ENCODE measurements at places on chromosomes 16 and 17.
A peak's percentile ranks its signal among the peaks of the same experiment; 100 is the strongest.

DNA sequence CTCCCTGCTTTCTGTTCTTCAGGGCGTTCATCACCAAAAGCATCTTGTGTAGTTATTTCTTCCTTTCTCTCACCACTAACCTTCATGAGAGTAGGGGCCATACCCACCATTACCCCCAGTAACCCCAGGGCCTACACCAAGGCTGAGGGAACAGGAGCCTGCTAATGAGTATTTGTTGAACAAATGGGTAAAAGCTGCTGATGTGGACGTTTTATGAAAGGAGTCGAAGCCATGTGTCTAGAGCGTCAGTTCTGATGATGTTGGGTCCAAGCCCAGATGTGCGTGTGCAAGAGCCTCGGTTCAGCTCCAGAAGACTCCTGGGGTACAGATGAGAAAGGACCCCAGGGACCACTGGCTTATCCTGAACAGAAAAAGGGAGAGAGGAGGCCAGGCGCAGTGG lies 77.1 kb upstream of the TBC1D3K start:
- DNase-seq, result no peak

- no peak for DNase-seq
Observed at GRCh38 chr16:31072540-31073141, 1.4 kb downstream of the ZNF668 start.

DNA sequence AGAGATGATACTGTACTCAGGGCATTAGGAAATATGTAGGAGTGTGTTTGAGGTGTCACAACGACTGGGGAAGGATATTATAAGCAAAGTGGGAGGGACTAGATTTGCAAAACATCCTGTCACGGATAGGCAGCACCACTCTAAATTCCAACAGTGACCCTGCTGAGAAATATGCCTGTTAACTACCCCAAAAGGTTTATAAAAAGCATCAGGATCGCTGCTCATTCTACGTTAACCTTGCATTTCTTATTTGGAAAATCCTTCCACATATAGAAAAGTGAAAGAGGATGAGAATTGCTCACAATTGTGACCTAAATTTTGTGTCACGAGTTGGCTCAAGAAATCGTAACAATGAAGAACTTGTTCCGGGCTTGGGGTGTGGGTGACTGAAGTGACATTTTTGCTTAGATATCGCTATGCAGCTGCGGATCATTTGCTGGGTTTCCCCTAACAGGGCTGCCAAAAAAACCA lies 51.6 kb downstream of the N4BP1 start:
- no peak for DNase-seq

DNA sequence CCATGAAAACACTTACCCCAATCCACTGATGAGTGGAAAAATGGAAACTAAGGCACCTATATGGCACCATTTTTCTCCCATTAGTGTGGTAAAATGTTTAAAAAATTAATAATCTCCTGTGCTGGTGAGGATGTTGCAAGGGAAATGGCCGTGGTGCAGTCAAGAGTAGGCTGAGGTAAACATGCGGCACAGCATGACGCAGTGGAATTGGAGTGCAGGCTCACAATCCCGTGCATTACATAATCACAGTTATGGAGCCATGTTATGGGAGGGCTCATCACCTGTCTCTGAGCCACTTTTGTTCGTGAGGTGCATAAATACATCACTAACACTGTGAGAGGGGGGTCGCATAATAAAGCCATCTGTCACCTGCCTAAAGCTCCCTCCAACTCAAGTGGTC lies 164.4 kb upstream of the XYLT1 start:
- DNase-seq, result no peak

- DNase-seq, result no peak
Observed at GRCh38 chr17:19736071-19736470, 12.0 kb downstream of the ALDH3A1 start.

GRCh38 chr17:40937384-40937819 lies at the start of gene KRT23:
KRT23 (minus strand) TSS chr17:40937646; CDS start chr17:40936603, 1,043 bp downstream.
- no peak for DNase-seq

DNA sequence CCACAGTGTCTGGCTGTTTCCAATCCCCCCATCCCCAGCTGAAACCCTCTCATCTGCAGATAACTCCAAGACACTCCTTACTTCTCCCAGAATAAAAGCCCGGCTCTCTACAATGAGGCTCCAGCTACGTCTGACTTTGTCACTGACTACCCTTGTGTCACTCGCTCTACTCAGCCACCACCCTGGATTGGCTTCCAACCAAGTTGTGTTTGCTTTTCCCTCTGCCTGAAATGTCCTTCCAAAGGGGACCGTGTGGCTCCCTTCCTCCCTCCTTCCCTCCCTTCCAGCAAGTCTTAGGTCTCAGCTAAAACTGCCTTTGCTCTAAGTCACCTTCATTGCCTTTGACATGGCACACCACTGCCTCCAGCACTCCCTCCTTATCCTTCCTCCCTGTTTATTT lies 42.8 kb downstream of the CDH1 start:
- no peak for DNase-seq

DNA sequence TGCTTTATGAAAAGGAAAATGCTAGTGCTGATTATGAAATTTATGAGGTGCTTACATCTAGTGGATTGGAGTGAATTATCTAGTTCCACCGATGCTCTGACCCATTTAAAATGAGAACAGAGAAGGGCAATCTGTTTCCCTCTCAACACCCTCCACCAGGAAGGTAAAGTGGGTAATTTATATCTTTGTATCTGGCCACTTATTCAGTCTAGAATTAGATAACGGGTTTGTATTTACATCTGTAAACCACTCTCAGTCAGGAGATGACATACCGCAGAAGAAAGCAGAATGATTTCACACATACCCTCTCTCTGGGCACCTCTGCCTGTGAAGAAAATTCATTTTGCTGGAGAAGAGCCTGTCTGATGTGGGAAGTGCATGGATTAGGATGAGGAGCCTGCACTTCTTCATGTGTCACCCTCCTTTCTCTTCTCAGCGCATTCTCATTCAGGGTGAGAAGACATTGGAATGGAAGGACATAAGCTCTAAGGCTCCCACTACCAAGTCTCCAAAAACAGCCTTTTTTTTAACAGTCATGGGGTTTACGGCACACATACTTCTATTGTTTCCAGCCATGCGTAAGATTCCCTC lies 646.7 kb upstream of the SALL1 start:
- no peak for DNase-seq

GRCh38 chr17:8758137-8758596 lies at the start of gene SPDYE4:
SPDYE4 (minus strand) TSS chr17:8758546; CDS start chr17:8758382, 164 bp downstream.
- DNase-seq, result no peak

DNA sequence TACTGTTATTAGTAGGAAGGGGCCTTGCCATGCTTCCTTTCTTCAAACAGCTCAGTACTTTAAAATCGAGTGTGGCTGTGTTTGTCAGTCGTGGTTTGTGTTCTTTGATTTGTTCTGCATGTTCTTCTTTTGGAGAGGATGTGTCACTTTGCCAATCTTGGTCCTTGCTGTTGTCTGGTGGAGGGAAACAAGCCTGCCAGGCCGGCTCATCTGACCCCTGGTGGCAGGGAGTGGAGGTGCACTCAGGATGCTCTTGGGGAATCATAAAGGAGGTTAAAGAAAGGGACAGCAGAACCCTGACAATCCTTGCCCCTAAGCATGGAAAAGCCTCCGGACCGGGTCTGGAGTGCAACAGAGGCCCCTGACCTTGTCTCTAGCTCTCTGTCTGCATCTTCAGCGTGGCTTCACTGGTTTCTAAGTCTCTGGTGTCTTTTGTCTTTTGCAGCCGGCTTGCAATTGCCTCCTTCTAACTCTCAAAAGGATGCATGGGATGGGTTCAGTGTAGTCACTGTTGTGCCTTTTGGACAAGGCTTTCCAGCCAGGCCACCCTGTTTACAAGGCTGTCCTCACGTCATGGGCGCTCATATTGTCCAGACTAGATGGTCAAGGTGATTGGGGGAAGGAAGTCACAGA lies 135.8 kb downstream of the WWOX start:
- DNase-seq, result peak; percentile 27

DNA sequence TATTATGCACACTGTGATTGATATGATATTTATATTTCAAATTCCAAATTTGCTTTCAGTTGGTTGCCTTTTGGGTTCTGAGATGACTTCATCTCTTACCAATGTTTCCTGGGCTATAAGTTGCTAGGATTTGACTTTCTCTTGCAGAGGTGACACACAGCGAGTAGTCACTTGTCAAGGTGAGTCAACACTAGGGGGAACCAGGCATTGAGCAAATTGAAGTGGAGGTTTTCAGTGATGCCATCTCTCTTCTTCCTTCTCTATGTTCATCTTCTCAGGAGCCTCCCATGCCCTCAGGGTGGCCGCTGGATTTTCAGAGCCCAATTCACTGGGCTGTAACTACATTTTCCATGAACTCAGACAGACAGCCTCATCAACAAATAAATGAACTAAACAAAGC lies 6.0 kb upstream of the CPD start:
- DNase-seq, result no peak

- no peak for DNase-seq
Observed at GRCh38 chr17:53150101-53150698, 672.5 kb upstream of the KIF2B start.

GRCh38 chr17:82101767-82102679 lies 4.0 kb upstream of the FASN start:
- DNase-seq, result no peak

DNA sequence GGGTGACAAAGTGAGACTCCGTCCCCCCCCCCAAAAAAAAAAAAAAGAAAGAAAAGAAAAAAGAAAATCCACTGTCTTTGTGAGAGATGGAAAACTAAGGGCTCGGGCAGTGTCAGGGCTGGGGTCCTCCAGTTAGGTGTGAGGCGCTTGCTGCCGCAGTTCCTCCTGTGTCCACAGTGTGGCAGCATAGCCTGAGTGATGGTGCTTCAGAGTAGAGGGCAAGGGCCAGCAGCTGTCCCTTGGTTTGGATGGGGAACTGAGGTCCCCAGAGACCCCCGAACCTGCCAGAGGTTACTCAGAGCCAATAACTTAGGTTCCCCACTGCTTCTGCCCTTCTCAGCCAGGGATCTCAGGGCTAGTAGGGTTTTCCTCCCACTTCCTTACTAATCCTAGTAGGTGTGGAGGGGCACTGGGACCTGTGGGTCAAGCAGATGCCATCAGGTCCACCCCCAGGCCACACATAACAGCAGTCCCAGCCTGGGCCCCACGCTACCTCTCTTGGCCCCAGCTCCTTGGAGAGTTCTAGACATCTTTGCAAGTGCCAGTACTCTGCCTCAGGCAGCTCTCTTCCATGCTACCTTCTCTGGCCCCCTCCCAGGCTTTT lies 7.9 kb upstream of the LLGL1 start:
- DNase-seq, result peak; percentile 57

- no peak for DNase-seq
Observed at GRCh38 chr17:48470388-48471034, 40.5 kb upstream of the SKAP1 start.

GRCh38 chr17:4771519-4772234 lies at the start of gene TM4SF5:
TM4SF5 (plus strand) TSS chr17:4771886; CDS start chr17:4771923, 37 bp downstream.
- no peak for DNase-seq

- DNase-seq, result no peak
Observed at GRCh38 chr16:84334482-84334881, 33.9 kb upstream of the ATP2C2 start.

DNA sequence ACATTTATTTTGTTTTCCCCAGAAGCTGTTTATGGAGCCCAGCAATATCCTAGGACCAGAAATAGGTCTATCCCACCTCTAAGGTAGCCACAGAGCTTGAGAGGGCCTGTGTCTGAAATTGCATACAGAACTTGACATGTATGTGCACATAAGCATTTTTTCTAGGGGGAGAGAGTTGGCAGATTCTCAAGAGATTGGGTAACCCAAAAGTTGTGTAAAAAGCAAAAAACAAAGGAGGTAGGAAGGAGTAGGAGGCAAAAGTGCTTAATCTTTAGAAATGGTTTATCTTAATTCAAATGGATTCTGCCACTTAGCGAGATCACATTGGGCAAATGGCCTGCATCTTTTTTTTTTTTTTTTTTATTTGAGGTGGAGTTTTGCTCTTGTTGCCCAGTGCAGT lies 3.5 kb downstream of the PLK1 start:
- DNase-seq, result no peak

DNA sequence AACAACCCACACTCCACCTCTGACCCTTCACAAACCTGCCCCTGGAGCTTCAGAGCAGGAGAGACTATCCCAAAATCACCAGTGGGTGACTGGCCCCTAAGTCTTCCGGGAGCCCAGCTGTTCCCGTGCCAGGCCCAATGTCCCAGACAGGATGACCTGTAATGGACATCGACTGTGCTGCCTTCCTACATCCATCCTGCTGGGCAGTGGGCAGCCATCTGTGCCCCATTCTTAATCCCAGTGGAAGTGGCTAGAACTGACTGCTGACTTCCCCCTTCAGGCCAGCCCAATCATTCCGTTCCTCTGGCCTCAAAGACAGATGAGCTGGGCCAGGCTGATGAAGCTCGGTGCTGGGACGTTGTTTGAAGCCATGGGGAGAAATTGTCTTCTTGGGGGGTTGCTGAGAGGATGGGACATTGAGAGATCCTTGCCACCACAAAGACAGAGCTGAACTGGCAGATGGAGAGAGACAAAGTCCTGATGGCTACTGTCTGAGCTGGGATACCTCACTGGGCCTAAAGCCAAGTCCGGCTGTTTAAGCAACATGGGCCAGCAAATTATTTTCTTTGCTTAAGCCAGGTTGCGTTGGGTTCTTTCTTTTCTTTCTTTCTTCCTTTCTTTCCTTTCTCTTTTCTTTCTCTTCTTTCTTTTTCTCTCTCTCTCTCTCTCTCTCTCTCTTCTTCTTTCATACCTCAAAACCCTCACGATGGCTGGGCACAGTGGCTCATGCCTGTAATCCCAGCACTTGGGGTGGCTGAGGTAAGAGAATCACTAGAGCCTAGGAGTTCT lies 17.9 kb upstream of the ALOX15B start:
- no peak for DNase-seq

GRCh38 chr17:9350080-9350479 lies 225.5 kb downstream of the STX8 start:
- no peak for DNase-seq

- no peak for DNase-seq
Observed at GRCh38 chr17:44940317-44940716, 7.3 kb downstream of the KIF18B start.

DNA sequence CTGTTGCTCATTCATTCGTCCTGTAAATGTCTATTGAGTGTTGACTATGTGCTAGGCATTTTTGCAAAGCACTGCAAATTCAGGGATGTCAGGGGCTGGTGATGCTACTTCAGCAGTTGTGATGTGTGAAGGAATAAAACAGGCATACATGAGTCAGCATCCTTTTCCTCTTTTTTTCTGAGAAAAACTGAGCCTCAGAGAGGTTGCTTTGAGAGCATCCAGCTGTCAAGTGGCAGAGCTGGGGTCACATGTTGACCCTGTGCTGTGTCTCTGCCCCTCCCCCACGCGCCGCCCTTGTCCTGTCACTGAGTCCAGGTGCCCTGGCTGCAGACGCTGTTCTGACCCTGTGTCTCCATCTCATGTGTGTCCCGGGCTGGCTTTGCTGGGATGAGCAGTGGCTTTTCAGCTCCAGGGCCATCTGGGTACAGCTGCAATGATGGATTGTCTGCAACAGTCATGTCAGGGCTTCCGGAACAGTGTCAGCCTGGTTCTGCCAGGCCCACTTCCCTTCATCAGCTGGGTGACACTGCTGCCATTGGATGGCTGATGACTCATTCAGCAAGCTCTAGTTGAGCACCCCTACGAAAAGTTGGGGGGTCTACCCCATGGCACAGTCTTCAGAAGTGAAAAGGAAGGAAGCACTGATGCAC lies 14.9 kb downstream of the SEC14L5 start:
- no peak for DNase-seq

DNA sequence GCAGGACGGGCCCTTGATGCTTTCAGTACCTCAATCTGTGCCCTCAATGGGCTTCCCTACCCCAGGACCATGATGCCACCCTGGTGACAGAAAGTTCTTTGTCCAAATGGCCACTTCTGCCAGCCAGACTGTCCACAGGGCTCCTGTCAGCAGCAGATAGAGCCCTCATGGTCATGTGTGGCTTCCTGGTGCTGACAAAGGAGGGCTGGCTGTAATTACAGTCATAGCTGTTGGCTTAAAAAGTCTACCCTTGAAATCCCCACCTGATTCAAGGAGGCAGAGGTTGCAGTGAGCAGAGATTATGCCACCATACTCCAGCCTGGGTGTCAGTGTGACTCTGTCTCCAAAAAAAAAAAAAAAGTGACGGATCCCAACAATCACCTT lies 3.3 kb downstream of the TRPV2 start:
- DNase-seq, result no peak

Measured in T follicular helper cell (primary cell).